ENCODE measurements at places on chromosomes 6 and 20.

GRCh38 chr6:36623547-36624459 lies 29.6 kb downstream of the SRSF3 start:
- DNase-seq = peak; percentile 63

DNA sequence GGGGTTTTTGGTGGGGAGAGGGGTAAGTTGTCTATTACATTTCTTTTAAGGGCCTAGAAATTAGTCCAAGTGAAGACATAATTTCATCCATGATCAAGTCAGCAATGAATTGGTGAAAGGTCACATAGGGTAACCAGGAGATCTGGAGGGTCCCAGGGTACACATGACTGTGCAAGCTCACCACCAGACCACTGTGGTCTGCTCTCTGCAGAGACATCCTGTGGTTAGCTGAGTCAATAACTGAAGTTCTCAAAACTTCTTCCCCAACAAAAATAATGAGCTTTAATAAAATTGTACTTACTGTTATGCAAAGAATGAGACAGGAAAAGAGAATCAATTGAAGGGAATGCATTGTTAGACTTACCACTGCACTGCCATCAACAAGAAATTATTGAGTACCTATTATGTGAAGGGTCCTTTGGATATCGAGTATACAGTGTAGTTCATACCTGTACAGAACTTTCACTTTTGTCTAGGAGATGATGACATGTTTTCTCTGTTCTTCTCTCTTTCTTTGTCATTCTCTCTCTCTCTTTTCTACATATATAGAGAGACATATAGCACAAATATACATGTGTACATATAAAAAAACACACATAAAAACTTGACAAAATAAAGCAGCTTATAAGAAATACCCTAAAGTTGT lies 209.8 kb downstream of the GJA1 start:
- DNase-seq = no peak

DNA sequence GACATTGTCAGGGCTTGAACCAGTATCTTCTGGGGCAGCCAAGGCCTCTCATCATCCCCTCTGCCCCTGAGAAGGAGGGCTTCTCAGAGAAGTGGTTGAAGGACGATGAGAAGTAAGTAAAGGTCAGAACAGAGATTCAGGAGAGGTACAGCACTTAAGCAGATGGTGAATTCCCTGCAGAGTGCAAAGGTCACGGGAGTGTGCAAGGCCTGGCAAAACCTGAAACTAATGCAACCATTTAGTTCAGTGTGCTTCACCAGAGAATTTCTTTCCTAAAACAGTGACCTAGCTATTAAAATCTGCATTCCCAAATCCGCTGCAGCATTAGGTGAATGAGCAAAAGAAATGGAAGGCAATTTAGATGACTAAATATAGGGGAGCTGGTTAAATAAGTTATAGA lies 58.4 kb downstream of the TRERF1 start:
- no peak for DNase-seq

- no peak for DNase-seq
Measured at GRCh38 chr6:16049168-16049567, 79.7 kb upstream of the MYLIP start.

DNA sequence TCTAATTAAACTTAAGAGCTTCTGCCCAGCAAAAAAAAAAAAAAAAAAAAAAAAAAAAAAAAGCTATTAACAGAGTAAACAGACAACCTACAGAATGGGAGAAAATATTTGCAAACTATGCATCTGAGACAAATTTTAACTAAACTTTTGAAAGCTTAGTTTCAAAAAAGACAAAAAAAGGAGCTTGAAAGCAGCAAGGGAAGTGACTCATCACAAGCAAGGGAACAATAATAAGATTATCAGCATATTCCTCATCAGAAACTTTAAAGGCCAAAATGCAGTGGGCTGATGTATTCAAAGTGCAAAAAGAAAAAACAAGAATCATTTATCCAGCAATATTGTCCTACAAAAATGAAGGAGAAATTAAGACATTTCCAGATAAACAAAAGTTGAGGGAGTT lies 158.6 kb downstream of the RNF144B start:
- DNase-seq = no peak

GRCh38 chr20:53495398-53496092 lies 98.1 kb downstream of the ZNF217 start:
- DNase-seq = no peak

GRCh38 chr20:53902968-53903651 lies 167.3 kb downstream of the BCAS1 start:
- DNase-seq = no peak

- DNase-seq = no peak
Measured at GRCh38 chr6:64023693-64024092, 388.1 kb downstream of the PHF3 start.

DNA sequence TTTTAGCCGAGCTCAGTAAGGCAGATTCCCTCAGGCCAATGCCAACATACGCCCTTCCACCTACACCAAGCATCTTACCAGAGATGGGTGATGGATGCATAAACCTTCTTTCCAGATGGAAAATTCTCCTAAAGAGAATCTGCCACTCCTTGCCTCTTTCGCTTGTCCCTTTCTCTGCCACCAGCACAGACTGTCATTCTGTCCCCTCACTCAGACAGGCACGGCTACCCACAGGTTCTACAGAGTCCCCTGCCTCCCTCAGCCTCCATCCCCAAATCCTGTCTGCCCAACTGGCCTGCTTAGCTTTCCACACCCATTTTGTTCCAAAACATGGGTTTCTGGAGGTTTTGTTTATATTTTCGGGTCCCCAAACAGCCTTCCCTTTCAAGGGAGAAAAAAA lies 12.7 kb upstream of the FOXF2 start:
- DNase-seq = no peak

DNA sequence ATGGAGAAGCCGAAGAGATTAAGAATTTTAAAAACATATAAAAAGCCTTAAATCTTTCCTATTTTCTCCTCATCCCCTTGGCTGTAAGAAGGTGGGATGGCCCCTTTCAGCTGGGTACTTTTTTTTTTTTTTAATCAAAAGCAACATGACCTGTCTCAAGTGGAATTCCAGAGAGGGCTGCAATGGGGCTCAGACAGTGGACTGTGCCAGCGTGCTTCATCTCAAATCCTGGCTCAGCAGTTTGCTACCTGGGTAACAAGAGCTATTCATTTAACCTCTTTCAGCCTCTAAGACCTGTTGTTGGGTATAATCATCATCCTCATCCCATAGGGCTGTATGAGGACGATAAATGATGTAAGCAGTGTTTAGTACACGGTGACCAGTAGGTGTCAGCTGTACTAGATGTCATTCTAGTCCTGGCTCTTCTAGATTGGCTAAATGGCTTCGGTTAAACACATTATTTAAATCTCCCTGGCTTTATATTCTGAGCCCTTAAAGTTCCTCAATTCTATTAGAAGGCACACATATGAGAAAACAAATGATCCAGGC lies 6.9 kb upstream of the PPP1R3G start:
- no peak for DNase-seq

GRCh38 chr6:44452725-44453124 lies 65.2 kb downstream of the CDC5L start:
- DNase-seq = no peak

DNA sequence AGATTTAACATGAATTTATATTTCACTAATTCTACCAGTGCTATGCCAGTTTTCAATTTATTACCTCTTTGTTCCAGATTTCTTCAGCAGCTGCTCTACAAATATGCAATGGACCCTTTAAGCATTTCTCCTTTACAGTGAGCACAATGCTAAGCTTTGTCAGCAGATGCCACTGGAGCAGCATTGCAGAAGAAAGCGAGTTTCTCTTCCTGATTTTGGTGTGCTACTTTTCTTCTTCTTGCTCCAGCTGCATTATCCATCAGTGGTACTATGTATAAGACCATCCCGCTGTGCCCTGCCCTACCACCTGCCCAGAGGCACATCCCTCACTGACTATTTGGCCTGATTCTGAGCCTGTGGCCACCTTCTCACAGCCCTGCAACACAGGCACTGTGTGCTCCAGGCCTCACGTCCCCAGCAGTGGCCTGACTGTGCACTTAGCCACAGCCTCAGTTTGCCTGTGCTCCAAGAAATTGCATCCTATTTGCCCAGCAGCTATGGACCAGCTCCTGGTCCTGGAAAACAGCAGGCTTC lies 84.1 kb downstream of the TNFAIP3 start:
- DNase-seq = no peak

- DNase-seq = no peak
Measured at GRCh38 chr20:35968930-35969329, 540 bp downstream of the CNBD2 start.

DNA sequence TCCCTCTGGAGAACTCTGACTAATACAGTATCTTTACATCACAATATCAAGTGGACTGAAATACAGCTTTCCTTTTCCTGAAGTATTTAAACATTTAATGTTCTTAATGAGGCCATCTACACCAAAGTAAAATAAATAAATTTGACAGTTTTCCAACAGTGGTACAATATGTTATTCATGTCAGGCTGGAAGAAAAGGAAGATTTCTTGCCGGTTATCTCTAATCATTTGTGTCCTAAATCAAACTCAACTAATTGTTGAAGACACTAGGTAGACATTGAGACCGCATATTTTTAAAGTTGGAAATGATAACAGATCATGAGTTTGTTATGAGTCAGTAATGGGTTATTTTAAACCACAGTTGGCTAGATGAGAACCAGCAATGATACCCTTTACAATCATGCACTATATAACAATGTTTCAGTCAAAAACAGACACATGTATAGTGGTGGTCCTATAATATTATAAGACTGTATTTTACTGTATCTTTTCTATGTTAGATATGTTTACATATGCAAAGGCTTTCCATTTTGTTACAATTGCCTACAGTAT lies 241.6 kb downstream of the LMBRD1 start:
- no peak for DNase-seq

- DNase-seq = peak; percentile 30
Measured at GRCh38 chr6:169723991-169724493, 258 bp downstream of the PHF10 start.

DNA sequence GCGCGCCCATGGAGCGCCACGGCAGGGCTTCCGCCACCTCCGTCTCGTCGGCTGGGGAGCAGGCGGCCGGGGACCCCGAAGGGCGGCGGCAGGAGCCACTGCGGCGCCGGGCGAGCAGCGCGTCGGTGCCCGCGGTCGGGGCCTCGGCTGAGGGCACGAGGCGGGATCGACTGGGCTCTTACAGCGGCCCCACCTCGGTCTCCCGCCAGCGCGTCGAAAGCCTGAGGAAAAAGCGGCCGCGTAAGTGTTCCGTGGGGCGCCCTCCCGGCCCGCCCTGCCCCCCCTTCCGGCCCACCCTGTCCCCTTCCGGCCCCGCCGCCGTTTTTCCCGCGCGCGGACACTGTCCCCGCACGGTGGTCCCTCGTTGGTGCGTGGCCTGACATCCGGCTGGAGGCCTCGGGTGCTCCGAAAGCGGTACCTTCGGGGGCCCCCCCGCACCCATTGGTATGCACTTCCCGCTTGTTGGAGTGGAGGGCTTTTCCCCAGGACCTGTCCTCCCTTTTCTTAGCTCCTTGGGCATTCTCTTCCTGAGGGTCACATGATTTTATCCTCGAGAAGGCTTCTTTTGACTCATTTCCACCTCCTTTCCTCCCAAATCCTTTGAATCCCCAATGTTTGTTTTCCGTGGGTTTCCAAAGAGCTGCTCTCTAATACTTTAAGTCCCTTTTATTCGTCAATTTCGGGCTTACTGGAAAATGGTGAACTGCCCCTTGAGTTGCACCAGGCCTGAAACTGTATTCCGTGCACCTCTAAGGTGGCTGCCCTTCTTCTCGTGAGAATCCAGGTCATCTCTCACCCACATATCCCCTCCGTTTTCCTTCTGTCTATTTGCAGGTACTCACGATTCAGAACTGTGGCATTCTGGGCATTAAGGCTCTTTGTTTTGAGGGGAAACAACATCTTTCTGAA lies 556 bp downstream of the PANK2 start:
- DNase-seq = peak; percentile 28

DNA sequence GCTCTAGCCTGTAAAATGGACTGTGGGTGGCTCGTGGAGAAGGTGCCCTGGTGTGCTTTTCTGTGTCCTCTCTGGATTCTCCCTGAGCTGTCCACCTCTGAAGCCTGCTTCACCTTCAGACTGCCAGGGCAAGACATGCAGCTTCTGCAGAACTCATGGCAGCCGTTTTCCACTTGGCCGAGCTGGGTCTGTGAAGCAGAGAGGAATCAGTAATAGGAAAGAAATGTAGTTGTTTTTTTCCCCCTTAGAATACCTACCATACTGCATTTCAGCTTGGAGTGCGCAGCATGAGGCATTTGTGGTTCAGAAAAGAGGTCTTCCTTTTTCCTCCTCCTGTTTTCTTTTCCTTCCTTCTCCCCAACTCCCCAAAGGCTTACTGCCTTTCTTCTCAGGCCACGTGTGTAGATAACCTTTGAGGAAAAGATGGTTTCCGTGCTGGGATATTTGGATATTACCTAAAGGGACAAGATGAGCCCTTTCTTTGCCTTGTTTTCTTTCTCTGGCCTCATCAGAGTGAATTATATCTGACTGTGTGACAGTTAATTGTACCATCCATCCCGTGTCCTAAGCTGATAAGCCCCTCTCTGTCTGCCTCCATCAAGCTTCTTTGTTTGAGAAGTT lies 39.4 kb downstream of the RREB1 start:
- no peak for DNase-seq

GRCh38 chr6:113526995-113527394 lies 330.1 kb upstream of the MARCKS start:
- DNase-seq = no peak

DNA sequence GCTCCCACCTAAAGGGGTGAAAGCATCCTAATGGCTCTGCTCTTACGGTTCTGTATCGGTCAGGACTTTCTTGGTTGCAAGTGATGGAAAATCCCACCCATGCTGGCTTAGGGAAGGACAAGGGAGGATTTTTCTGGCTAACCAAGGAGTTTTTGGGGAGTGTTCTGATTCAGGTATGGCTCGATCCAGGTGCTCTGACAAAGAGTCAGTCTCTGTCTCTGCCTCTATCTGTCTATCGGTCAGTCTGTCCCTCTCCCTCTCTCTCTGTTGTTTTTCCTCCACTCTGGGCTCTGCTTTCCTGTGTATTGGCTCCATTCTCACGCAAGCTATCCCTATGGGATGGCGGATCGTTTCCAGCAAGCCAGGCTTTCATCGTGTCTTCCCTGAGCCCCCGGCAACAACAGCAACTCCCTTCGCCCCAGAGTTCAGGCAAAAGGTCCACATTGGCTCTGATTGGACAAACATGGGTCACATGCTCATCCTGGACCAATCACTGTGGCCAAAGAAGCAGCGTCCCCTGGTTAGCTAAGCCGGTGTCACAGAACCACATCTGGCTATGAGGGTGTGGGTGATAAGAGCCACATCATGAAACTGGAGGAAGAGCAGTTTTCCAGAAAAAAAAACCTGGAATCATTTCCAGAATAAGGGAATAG lies 160.3 kb downstream of the BMP7 start:
- DNase-seq = no peak

GRCh38 chr6:161630674-161631073 lies 356.8 kb upstream of the AGPAT4 start:
- no peak for DNase-seq

- DNase-seq = no peak
Measured at GRCh38 chr6:138434925-138435324, 30.9 kb downstream of the HEBP2 start.

DNA sequence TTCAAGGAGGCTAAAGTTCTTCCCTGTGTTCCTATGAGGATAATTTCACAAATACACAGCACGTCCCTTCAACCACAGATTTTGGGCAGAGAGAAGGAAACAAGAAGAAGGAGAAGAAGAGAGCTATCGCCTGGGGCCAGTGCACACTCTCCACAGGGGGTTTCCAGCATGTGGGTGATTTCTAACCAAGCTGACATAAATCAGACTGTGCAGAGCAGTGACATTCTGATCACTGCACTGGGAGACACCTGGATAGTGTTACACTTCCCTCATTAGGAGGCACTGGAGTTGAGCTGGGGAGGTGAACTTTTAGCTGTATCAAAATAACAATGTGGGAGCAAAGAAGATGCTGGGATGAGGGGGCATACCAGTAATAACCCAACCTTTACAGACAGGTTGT lies 71.8 kb upstream of the CENPW start:
- no peak for DNase-seq

GRCh38 chr6:14647357-14647756 lies 529.8 kb downstream of the CD83 start:
- DNase-seq = no peak

Data from stimulated activated CD8-positive, alpha-beta memory T cell treated with anti-CD3 and anti-CD28 coated beads, Interleukin-4, amount 100 ng/mL, for 24 hours (primary cell).